Kidney (tissue), 22 donors: ENCODE measurements at places on chromosomes 13 and 19. TPM values are rescaled to one million over a fixed set of nuclear protein-coding genes. Genes with fewer than 3 reads are reported as not detected.

ZSCAN4 gene
- not detected for total RNA-seq

RUBCNL gene
- 4.6 TPM for total RNA-seq

F7 gene
- total RNA-seq: 0.16 TPM

ZNF626 gene
- 20.6 TPM for total RNA-seq

ZNF221 gene
- total RNA-seq: 6.2 TPM

ZNF681 gene
- 3.1 TPM for total RNA-seq

CYP4F12 gene
- 4.4 TPM for total RNA-seq

APOE gene
- total RNA-seq: 122 TPM

MADCAM1 gene
- 0.50 TPM for total RNA-seq

ZBTB32 gene
- 1.8 TPM for total RNA-seq

SPIB gene
- total RNA-seq: 1.1 TPM

GIPR gene
- 3.3 TPM for total RNA-seq

CDX2 gene
- not detected for total RNA-seq

RASAL3 gene
- 12.1 TPM for total RNA-seq

PCDH8 gene
- not detected for total RNA-seq

ATCAY gene
- total RNA-seq: 0.16 TPM

CYP4F3 gene
- total RNA-seq: 2.2 TPM

SHISA7 gene
- not detected for total RNA-seq
